ENCODE measurements at places on chromosomes 7 and 10. TPM values are rescaled to one million over a fixed set of nuclear protein-coding genes. Genes with fewer than 3 reads are reported as not detected.

Gene HMX3
- not detected for total RNA-seq

Gene FRMPD2
- total RNA-seq: not detected

Gene ASB10
- total RNA-seq: not detected

Gene TAS2R40
- not detected for total RNA-seq

Gene SPAM1
- total RNA-seq: not detected

Gene EGR2
- 0.90 TPM for total RNA-seq

Gene DENND2A
- total RNA-seq: 10.8 TPM

- DNase-seq: no peak
These were observed 9.9 kb upstream of the SMKR1 start for GRCh38 chr7:129492391-129492790.

- DNase-seq: peak; percentile 54
These were observed 217.2 kb downstream of the REEP3 start for GRCh38 chr10:63738410-63738809.

DNA sequence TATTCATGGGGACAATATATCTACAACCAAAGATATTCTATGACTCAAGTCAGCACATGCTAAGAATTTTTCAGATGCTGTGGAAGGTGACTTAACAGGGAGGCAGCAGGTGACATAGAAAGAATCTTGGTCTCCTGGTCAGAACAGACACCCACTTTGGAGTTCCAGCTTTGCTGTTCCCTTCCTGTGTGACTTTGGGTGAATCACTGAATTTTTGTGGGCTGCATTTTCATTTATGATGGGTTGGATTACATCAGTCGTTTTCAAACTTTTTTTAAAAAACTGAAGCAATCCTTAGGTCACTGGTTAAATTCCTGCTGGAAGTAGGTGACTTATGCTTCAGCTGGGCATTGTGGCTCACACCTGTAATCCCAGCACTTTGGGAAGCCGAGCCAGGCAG, 24.9 kb downstream of the RGR start:
- peak; percentile 64 for DNase-seq

GRCh38 chr10:121732656-121733445, 134.6 kb upstream of the FGFR2 start:
- no peak for DNase-seq

GRCh38 chr10:13462551-13462950, 66.3 kb downstream of the BEND7 start:
- no peak for DNase-seq

DNA sequence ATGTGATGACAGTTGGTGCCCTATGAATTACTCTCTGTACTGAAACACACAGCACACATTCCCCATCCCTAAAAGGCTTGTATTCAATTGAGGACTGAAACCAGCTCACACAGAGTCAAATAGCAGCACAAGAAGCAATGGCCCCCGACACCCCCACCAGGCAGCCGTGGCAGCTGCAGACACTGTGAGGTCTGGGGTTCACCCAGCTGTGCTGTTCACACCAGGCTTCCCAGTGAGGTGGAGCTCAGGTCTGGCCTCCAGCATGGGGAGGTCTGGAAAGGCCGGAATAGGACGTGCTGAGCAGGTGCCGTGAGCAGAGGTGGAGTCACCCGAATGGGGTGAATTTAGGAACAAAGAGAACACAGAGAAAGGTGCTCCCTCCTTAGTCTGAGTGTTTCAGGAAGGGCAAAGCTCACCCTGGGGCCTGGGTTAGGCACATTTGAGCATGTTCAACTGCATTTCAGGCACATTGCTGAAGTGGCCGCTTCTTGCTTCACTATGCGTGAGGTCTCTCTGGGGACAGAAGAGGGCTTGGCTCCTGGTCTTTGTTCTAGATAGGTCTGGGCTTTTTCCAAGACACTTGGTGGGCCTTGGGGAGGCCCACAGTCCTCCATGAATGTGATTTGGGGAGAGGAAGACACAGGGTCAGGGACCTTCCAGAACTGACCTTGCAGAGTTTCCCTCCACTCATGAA, 41.1 kb downstream of the C10orf120 start:
- DNase-seq: no peak

DNA sequence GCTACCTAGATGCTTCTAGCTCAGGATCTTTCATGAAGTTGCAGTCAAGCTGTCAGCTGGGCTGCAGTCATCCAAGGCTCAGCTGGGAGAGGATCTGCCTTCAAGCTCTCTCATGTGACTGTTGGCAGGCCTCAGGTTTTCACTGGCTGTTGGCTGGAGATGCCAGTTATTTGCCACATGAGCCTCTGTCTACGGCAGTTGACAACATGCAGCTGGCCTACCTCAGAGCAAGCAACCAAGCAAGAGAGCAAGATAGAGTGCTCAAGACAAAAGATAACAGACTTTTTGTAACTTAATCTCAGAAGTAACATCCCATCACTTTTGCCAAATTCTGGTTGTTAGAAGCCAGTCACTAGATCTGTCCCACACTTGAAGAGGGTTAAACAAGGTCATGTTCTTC, 125.8 kb downstream of the TPST1 start:
- peak; percentile 93 for DNase-seq

DNA sequence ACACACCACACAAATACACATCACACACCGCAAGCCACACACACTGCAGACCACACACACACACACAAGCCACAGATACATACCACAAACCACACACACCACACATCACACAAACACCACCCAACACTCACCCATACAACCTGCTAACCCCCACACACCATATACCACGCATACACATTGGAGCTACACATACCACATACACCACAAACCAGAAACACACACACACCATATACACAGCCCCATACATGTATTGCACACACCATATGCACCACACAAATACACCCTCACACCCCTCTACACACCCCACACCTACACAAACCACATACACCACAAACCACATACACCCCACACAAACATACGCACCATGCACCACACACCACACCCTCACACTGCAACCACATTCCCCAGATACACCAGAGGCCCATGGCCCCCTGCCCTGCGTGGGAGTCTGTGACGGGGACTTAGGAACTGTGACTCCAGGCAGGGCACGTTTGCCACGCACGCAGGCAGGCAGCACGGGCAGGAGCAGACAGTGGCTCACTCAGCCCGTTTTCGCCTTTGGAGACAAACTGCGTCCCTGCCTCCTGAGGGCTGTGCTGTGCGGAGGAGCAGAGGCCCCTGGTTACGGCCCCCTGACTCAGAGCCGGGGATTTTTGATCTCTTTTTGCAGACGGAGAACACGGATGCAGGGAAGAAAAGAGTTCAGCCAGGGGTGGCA, 52.6 kb downstream of the TMEM209 start:
- DNase-seq: peak; percentile 21

GRCh38 chr7:41206267-41206666, 496.6 kb downstream of the INHBA start:
- DNase-seq: no peak

DNA sequence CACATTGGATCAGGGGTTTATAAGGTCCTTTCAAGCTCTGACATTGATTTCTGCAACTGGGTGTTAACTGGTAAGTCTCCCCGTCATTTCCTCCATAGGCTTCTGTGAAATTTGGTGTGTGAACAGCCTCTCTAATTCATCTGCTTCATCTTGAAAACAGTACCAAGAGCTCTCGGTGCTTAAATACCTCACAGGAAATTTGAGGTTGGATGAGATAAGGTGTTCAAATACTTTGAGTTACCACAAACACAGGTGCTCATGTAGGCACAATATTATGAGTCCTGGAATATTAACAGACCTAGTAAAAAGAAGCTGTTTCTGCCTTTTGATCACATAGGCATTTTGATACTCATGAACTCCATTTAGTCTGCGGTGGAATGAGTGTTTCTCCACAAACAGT, 85.2 kb downstream of the RTKN2 start:
- DNase-seq: no peak

DNA sequence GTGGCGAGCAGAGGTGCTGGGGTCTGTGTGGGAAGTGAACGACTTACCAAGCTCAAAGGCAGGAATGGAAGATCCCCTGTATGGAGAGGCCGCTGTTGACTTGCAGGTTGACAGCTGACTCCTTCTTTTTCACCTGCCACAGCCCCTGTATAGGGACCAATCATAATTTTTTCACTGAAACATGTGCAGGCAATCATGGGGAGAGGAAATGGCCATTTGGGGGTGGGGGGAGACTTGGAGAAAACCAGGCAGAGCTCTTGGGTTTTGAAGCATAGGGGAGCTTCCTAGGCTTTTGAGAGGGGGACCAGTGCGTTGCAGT, 101.4 kb downstream of the WDR37 start:
- no peak for DNase-seq

- DNase-seq: no peak
These were observed 245.0 kb downstream of the FOXP2 start for GRCh38 chr7:114659409-114660125.

DNA sequence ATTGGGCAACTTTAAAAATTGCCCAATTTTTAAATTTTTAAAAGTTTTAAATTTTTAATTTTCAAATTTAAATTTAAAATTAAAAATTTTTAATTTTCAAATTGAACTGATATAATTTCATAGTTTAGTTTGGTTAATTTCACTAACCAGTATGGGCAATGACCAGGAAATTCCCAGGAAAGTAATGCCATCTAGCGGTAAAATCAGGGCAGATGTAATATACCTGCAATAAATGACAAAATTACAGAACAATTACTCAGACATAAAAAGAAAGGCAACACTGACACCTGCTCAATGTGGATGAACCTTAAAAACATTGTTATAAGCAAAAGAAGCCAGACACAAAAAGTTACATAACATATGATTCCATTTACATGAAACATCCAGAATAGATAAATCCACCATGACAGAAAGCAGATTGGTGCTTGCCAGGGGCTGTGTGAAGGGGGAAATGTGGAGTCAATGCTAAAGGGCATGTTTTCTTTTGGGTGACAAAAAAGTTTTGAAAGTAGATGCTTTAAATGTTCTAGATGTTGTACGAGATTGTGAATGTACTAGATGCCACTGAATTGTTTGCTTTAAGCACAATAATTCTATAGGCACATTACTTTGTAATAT, 28.6 kb upstream of the SLC16A12 start:
- peak; percentile 71 for DNase-seq

DNA sequence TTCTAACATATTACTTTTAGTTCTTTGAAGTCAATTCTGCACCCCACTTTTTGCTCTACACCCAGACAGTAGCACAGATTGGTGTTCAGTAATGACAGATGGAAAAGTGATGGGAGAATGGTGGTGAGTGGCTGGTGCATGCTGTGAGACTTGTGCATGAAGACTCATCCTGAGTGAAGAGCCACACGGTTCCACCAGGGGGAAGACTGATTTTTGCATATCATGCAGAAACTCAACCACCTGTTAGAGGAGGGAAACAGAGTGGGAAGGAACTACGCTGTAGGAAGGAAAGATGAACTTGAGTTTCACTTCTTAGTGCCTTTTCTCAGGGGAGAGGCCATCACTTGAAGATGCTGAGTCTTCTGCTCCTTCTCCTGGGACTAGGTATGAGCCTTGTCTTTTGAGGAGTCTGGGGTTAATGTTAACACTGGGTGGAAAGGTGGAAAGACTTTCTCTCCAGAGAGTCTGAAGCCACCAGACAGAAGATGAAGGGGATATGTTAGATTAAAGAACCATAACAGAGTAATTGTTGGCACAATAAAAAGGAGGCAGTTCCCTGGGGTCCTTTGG, 9.3 kb upstream of the PRSS1 start:
- no peak for DNase-seq

GRCh38 chr10:45420453-45421192, 46.6 kb downstream of the ALOX5 start:
- peak; percentile 61 for DNase-seq

GRCh38 chr10:73850863-73851461, 23.4 kb downstream of the CAMK2G start:
- peak; percentile 95 for DNase-seq

GRCh38 chr7:2954433-2954853, 89.2 kb downstream of the CARD11 start:
- DNase-seq: no peak

- DNase-seq: no peak
These were observed 260.5 kb upstream of the CACNA2D1 start for GRCh38 chr7:82704121-82704520.

DNA sequence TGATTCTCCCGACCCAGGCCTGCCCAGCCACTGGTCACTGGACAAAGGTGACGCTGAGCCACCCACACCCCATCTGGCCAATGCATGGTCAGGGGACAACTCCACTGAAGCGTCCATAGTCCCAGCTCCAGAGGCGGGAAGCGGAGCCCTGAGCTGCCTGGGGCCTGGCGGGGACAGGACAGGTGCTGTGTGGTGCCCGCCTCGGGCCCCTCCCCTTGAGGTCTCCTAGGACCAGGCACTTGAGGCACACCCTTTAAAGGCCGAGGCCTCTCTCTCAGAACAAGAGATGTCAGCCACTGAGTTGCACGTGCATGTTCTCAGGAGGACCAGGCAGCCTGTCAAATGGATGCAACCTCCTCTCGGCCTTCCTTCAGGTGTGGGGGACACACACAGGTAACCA, 52.5 kb upstream of the PPP2R2D start:
- DNase-seq: no peak

DNA sequence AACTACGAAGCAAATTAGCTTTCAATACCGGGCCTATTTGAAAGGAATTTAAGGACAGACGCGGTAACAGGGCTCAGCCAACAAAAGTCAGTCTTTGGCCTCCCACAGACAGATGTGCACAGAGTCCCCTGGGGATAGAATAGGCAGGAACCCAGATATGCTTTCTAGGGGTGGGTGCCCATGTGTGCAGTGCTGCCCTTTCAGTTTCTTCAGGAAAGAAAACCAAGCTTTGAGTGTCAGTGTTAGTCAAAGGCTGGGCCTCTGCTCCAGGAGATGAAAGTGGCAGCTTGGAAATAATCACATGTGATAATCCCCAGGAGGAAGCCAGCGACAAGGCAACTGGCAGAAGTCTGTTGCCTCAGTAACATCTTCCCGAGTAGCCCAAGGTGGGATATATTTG, 43.8 kb upstream of the CSTF2T start:
- DNase-seq: peak; percentile 36

DNA sequence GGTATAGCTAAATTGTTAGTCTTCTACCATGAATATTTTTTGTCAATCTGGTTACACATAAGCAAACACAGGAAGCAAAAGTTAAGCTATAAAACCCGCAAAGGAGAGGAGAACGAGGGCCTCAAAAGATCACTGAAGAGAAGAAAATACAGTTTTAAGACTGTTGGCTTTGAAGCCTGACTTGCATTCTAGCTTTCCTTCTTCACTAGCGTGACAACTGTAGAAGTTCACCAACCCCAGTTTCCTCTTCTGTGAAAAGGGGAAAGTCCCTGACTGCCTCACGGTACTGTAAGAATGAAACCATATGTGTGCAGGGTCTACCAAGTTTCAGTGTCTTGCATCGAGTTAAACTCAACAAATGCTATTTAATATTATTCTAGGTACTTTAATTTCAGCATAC, 7.5 kb upstream of the LRRN3 start:
- peak; percentile 39 for DNase-seq

- peak; percentile 96 for DNase-seq
These were observed 140.5 kb downstream of the PRKAG2 start for GRCh38 chr7:151736403-151736909.

GRCh38 chr10:35336084-35336831, at the start of gene CCNY:
CCNY (plus strand) TSS chr10:35336509; CDS start chr10:35337054, 545 bp downstream.
- DNase-seq: peak; percentile 42

- no peak for DNase-seq
These were observed 420.5 kb upstream of the GALNT17 start for GRCh38 chr7:70711452-70711851.

GRCh38 chr7:151512353-151512752, 7.3 kb downstream of the RHEB start:
- no peak for DNase-seq
